Tongue (tissue), 3 donors: ENCODE measurements at places on chromosomes 4 and X. TPM values are rescaled to one million over a fixed set of nuclear protein-coding genes. Genes with fewer than 3 reads are reported as not detected.
A peak's percentile ranks its signal among the peaks of the same experiment; 100 is the strongest.

DNA sequence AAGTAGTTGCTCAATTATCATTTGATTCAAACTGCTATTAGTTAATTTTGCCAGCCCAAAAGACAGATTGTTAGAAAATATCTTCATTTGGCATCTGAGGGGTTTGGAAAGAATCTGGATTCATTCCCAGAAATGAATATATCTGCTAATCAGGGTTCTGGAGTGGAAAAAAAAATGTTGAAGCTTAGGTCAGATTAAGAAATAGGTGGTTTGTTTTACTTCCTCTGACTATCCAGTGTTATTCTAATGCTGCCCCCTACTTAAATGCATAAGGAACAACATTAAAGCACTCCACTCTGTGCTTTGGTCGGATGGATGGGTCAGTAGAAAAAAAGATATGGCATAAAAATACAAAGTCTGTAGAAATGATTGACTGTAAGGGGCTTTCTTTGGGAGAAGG lies 89.0 kb downstream of the LUZP4 start:
- no peak for DNase-seq

The PFKFB1 gene
- total RNA-seq, result 0.21 TPM

The VCX2 gene
- not detected for total RNA-seq

The VSIG1 gene
- not detected for total RNA-seq

GRCh38 chrX:16310326-16310725 lies 143.0 kb downstream of the MAGEB17 start:
- no peak for DNase-seq

DNA sequence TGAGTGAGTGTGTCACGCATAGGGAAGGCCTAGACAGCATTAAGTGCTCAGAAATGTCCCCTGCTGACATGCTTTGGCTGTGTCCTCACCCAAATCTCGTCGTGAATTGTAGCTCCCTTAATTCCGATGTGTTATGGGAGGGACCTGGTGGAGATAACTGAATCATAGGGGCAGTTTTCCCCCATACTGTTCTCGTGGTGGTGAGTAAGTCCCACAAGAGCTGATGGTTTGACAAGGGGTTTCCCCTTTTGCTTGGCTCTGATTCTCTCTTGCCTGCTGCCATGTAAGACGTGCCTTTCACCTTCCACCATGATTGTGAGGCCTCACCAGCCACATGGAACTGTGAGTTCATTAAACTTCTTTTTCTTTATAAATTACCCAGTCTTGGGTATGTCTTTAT lies 78.0 kb downstream of the NSUN7 start:
- no peak for DNase-seq

- no peak for DNase-seq
Observed at GRCh38 chr4:7827566-7827965, 112.1 kb downstream of the AFAP1 start.

GRCh38 chr4:104879367-104879766 lies 267.3 kb upstream of the TET2 start:
- peak; percentile 78 for DNase-seq

- DNase-seq, result no peak
Observed at GRCh38 chrX:128458888-128459287, 406.7 kb upstream of the ACTRT1 start.

The MAP9 gene
- 8.8 TPM for total RNA-seq

GRCh38 chrX:134716620-134717012 lies 58.3 kb upstream of the PLAC1 start:
- no peak for DNase-seq
